ENCODE measurements at places on chromosomes 16 and 17.

DNA sequence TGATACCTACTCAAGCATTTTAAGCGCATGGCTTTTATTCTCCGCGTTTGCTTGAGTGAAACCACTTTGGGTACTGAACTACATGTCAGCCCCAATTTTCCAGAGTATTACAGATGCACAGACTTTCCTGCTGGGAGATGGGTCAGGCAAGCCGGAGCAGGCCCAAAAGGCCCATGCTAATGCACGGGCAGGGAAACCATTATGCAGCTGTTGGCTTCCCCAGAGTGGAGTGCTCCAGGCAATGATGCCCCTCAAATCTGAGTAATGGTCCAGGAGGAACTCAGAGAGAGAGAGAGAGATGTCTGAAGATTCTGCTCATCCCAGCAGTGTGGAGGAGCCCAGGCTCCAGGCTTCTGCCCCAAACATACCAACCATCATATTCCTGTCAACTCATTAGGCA, 80.2 kb downstream of the CDH11 start:
- DNase-seq = no peak

GRCh38 chr17:39405436-39405835, 4.0 kb upstream of the FBXL20 start:
- DNase-seq = no peak

- DNase-seq = no peak
These were observed 18.5 kb upstream of the ARHGAP27 start for GRCh38 chr17:45451131-45451530.

GRCh38 chr16:82924075-82924854, 297.5 kb downstream of the CDH13 start:
- DNase-seq = no peak

- DNase-seq = no peak
These were observed 41.4 kb downstream of the FOXK2 start for GRCh38 chr17:82560802-82561428.

- no peak for DNase-seq
These were observed 151.5 kb upstream of the ERCC4 start for GRCh38 chr16:13768471-13768870.

DNA sequence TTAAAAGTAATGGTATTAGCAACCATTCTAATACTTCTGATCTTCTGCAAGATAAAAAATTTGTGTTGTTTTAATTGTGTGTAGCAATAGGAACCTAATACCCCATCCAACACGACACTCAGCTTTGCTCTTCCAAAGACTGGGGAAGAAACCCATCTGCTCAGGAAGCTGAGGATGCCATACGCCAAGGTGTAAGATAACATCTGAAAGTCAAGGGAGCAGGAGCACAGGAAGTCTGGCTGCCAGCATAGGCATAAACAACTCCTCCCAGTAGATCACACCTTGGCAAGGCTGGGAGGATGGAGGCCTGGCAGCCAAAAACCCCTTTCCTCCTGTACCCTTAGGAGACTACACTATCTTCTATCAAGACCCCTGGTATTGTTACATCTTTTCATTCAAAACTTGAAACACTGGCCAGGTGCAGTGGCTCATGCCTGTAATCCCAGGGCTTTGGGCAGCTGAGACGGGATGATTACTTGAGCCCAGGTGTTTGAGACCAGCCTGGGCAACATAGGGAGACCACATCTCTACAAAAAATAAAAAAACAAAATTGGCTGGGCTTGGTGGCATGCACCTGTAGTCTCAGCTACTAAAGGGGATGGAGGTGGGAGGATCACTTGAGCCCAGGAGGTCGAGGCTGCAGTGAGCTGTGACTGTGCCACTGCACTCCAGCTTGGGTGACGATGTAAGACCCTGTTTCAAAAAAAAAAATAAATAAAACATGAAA, 5.7 kb upstream of the SPHK1 start:
- no peak for DNase-seq

- DNase-seq = no peak
These were observed at the start of gene FAM20A for GRCh38 chr17:68600931-68601564. FAM20A (minus strand) TSS chr17:68601367; CDS start chr17:68600666, 701 bp downstream.

DNA sequence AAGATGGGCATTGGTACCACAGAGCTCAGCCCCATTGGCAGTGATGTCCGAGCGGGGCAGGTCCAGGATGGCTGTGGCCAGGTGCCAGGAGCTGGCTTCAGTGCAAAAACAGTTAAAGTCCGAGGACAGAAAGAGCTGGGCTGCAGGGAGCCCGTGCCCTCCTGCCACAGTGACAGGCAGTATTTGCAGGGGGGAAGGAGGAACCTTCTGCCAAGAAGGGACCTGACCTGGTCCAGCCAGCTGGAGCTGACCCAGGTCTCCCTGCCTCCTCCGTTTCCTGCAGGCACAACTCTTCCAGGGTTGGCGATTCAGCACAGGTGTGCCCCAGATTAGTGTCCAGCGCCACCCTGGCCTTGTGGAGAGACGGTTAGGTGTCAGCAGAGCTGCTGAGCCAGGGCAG, 199.0 kb downstream of the ENGASE start:
- no peak for DNase-seq

GRCh38 chr17:69967910-69968411, 107.1 kb upstream of the KCNJ16 start:
- peak; percentile 94 for DNase-seq

DNA sequence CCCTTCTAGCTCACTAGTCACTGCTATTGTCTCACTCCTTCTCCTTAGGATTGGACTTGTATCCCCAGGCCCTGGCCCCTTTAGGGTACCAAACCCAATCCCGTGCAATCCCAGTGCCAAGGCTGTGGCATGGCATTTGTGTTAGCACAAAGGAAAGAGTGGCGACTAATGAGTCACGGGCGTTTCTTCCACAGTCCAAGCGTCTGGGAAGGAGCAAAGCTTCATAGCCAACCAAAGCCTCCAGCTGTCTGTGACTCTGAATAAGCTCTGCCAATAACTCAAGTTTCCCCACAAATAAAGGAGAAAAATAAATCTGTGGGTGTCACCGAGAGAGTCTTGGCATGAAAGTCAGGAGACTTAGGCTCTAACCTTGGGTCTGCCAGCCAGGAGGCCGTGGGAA, 54.6 kb upstream of the COX10 start:
- DNase-seq = no peak

- no peak for DNase-seq
These were observed 80.9 kb downstream of the SPACA3 start for GRCh38 chr17:33072421-33073161.

DNA sequence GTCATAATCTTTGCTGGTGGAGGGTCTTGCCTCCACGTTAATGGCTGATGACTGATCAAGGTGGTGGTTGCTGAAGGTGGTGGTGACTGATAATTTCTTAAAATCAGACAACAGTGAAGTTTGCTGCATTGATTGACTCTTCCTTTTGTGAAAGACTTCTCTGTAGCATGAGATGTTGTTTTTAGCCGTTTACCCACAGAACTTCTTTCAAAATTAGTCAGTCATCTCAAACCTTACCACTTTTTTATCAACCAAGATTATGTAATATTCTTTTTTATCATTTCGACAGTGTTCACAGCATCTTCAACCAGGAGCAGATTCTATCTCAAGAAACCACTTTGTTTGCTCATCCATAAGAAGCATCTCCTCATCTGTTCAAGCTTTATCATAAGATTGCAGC, 5.9 kb downstream of the UQCRC2 start:
- no peak for DNase-seq

- DNase-seq = no peak
These were observed 28.2 kb downstream of the CRAMP1 start for GRCh38 chr16:1640261-1640941.

DNA sequence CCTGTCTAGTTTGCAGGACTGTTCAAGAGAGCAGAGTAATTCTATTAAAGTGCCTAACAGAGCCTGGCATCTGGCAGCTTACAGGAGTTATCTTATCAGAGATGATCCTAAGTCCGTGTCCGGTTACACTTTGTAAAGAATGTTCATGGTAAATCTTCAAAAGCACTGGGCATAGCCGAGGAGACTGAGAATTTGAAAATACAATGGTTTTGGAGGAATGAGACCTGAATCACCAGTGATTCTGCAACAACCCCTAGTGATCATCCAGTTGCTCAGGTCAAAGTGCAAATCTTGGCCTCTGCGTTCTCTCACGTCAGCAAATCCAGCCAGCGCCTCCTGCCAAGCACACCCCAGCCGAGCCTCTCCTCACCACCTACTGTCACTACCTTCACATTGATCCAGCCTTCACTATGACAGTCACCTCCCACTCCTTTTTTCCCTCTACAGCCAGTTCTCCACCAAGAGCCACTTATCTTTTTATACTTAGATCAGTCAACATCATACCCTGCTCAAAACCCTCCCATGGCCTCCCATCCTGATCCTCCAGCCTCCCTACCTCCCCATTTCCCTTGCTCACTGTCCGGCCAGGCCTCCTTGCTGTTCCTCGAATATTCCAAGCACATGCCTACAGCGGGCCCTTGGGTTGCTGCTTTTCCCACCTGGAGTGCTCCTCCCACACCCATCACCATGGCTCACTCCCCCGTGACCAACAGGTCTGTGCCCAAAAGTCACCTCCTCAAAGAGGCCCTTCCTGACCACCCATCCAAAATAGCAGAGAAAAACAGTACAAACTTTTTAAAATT, 57.4 kb upstream of the ERN1 start:
- DNase-seq = no peak

DNA sequence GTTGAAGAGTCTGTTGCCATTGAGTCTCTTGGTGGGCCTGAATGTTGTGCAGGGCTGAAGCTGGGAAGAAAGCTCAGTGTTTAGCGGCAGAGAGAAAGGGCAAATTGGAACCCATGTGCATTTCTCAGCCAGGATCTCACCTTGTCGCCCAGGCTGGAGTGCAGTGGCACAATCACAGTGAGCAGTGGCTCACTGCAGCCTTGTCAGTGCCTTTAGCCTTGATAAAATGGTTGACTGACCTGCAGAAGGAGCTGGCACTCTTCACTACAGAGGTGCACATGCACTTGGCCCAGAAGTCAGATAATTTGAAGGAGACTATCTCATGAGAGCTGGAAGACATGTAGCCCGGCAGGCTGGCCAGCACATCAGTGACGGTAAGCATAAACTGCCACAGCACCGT, 124.2 kb upstream of the TBX2 start:
- DNase-seq = no peak

DNA sequence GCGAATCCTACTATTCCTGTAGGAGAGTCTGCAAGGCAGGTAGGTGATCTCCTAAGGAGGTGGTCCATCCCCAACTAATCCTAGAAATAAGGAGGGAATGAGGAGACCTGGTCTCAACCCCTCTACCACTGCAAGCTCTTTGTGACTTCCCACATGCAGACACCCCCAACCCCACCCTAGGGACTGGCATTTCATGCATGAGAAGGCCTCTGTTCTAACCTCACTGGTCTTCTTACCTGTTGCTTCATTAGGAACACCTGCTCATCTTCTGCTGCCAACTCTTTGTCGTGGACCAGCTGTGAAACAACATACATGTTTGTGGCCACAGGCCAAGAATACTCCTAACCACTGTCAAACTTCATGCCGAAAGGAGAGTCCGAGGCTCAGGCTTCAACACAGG, 22.6 kb downstream of the DYNC1LI2 start:
- no peak for DNase-seq

GRCh38 chr16:83248735-83249463, 558.9 kb upstream of the HSBP1 start:
- no peak for DNase-seq

GRCh38 chr17:14605267-14605599, 304.4 kb downstream of the HS3ST3B1 start:
- DNase-seq = no peak

- no peak for DNase-seq
These were observed 5.1 kb upstream of the RBFOX3 start for GRCh38 chr17:79615926-79616325.

- DNase-seq = no peak
These were observed 5.0 kb upstream of the ARHGAP17 start for GRCh38 chr16:25020112-25020631.

GRCh38 chr17:13995856-13996271, 73.4 kb upstream of the COX10 start:
- DNase-seq = peak; percentile 75

GRCh38 chr17:80887639-80888175, 103.9 kb upstream of the CHMP6 start:
- no peak for DNase-seq

GRCh38 chr17:18937981-18938691, 13.8 kb upstream of the SLC5A10 start:
- no peak for DNase-seq

- DNase-seq = peak; percentile 80
These were observed 265.2 kb downstream of the XYLT1 start for GRCh38 chr16:17205279-17206211.

DNA sequence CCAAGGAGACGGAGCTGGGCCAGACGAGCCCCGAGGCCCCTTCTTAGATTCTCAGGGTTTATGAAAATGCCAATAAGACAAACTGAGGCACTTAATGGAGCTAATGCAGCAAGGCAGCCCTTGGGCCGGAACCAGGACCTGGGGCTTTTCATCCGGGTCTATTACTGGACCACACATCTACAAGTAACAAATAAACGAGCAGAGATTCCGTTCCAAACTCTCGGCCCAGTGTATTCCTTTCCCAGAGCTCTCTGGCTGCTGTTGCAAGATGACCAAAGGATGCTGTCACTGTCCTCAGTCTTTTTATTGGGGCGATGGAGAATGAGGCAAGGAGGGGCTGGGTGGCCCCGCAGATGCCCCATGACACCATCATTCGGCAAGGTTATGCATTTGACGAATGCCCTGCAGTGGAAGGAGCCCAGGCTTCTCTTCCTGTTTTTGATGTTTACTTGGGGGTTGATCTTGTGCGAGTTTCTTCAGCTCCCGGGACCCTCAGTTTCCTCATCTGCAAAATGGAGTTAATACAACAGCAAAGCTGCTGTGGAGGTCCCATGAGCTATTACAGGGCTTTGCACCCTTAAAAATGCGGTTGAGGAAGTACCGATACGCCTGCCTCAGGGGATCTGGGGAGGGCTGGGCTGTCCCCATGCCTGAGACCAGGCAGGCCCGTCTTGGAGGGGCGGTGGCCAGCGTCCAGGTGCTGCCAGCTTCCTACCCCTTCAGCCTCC, 1.1 kb upstream of the NTN1 start:
- DNase-seq = no peak

DNA sequence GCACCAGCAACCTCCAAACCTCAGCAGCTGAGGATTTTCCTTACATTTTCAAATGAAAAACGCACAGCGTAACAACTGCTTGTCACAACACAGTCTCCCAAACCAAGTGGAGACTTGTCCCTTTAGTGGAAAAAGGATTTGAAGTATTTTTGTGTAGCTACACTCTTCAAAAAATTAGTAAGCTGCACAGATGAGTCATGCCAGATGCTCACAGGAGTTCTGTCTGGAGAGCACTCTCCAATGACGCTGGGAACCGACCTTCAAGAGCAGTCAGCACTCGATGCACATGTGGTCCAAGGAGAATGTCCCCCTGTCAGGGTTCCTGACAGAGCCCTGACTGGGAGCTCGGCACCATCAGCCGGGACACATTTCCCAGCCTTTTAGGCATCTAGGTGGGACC, 39.8 kb downstream of the MAP1LC3B start:
- DNase-seq = peak; percentile 79

DNA sequence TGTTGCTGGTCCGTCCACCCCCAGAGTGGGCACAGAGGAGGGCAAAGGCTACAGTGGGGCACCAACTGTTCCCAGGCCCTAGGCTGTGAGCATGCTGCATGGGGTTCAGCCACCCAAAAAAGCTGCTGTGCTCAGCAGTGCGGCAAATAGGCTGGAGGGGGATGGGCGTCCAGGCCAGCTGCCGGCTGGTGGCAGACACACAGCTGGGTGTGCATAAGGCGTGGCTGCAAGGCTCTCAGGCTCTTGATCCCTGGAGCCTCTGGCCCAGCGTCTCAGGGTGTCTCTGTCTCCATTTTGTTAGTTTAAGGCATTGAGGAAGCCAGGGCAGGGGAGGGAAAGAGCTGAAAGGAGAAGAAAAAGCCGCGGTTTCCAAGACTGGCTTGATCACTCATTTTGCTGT, 8.8 kb downstream of the RPL19 start:
- no peak for DNase-seq

GRCh38 chr17:42005166-42005565, 12.1 kb downstream of the DNAJC7 start:
- peak; percentile 44 for DNase-seq

GRCh38 chr16:68364561-68364998, 53.8 kb downstream of the PRMT7 start:
- no peak for DNase-seq

Measured in fibroblast of skin of abdomen (primary cell).